IPS DF 6.9 (cell line): ENCODE measurements at places on chromosomes 12 and 14.

DNA sequence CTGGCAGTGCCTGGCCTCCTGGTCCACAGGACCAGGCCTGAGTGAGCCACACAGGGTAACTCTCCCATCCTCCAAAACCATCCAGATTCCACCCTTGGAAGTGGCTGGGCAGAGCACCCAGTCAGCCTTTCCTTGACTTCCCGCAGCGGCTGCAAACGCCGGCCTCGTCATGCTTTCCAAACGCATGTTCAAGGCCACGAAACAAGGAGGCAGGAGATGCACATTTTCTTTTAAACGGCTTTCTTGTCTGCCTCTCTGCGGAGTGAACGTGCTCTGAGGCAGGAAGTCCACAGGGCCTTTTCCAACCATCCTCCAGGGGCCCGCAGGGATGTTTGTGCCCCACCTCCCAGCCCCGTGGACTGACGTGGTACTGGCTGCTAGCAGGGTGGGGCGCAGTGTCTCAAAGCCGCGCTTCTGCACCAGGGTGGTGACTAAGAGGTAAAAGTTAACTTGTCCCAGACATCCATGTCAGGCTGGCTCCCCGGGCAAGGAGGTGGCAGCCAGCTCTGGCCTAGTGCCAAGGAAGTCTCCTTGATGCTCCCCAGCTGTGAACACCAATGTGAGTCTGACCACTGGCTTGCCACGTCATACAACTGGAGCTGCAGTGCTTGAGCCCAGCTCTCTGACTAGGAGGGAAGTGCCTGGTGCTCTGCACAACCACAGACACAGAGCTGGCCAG lies 45.0 kb downstream of the KCNA5 start:
- no peak for DNase-seq

GRCh38 chr12:106975993-106976658 lies 10.8 kb downstream of the MTERF2 start:
- no peak for DNase-seq

- DNase-seq: no peak
Measured at GRCh38 chr12:67155863-67156262, 113.3 kb upstream of the CAND1 start.

DNA sequence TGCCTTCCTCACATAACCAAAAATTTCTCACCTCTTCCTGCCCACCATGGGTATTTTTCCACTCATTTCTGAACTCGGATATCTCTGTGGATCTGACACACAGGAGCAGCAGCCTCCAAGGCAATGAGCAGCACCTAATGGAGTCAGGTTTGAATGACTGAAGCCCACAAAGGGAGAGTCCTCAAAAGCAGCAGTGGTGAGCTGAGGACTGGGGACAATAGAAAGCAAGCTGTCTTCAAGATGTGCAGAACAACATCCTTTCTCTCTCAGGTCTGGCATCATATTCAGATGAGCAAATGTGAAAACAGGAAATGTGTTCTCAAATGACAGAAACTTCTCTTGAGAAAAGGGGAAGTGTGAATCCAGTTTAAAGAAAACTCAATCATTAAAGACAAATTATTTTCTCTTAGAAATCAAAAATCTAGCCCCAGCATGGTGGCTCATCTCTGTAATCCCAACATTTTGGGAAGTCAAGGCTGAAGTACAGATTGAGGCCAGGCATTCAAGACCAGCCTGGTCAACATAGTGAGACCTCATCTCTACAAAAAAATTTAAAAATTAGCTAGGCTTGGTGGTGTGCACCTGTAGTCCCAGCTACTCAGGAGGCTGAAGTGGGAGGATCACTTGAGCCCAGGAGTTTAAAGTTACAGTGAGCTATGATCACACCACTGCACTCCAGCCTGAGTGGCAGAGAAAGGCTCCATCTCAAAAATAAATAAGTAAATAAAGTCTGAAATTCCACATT lies 54.2 kb downstream of the C12orf42 start:
- no peak for DNase-seq

- no peak for DNase-seq
Measured at GRCh38 chr12:50572287-50572686, 67.5 kb downstream of the DIP2B start.

- DNase-seq: no peak
Measured at GRCh38 chr12:56599797-56600196, 30.3 kb downstream of the BAZ2A start.

DNA sequence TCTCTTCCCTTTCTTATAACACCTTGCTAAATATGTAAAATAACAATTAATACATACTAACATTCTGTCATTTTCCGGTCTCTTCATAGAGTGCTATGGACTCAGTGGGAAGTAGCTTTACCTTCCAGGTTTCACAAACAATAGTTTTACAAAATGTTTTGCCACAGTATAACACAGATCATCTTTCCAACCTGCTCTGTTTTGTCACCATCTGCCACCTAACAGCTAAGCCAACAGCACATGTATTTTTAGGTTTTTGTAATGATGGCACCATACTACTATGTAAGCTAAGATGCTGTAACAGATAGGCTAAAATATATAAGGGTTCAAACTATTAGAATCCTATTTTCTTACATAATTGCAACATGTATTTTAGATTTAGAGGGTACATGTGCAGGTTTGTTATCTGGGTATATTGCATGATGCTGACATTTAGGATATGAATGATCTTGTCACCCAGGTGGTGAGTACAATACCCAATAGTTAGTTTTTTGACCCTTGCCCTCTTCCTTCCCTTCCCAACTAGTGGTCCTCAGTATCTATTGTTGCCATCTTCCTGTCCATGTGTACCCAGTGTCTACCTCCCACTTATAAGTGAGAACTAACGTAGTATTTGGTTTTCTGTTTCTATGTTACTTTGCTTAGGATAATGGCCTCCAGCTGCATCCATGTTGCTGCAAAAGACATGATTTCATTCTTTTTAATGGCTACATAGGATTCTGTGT lies 8.7 kb downstream of the RHOJ start:
- no peak for DNase-seq
